Natural killer cell (primary cell): ENCODE measurements at places on chromosomes 3 and 15. TPM values are rescaled to one million over a fixed set of nuclear protein-coding genes. Genes with fewer than 3 reads are reported as not detected.

- no peak for DNase-seq
Measured at GRCh38 chr3:183281126-183281797, 28.2 kb downstream of the B3GNT5 start.

Gene ANKRD63
- total RNA-seq, result not detected

Gene GXYLT2
- total RNA-seq, result not detected

DNA sequence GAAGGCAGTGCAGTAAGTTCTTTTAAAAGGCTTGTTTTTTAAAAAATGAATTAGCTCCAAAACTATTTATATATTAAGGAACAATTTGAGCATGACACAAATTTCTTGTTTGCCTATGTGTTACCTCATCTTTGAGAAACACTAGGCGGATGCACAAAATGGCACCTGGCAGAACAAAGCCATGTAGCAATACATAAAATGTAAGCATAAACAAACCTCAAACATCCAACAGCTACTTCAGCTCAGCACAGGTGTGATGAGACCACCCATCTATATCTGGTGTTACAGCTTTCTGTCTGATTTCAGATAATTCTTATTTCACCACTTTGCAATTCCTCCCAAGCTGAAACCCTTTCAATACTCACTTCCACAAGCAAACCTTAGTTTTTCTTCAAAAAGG lies 221.2 kb upstream of the CNTN6 start:
- DNase-seq, result no peak

DNA sequence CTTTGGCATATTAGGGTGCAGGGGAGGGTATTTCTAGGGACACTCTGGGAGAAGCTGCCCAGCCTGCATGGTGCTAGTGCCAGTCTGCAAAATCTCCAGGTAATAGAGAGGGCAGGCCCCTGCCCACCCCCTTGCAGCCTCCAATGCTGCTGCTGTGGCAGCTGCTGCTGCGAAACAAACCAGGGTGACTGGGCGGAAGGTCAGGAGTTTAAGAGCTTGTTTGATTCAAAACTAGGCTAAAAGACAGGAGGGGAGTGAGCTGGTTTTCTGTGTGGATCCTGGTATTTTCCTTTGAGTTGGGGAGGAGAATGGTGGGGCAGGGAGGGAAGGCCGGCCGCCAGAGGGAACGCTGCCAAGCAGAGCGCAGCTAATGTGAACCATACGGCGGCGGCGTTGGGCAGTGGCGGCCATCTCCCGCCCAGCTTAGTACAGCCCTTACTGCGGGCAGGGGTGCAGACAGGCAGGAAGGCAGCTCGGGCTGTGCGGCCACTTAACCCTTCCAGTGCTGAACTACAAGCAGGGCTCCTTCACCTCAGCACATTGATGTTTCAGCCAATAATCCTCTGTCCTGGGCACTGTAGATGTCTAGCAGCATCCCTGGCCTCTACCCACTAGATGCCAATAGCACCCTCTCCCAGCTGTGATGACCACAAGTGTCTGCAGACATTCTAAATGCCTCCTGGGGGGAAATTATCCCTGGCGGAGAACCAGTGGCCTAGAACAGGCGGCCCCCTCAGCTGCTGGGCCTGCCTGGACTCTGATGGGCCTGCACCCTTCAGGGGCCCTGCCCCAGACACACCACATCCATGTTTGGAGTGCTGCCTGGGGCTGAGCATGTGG lies 125.7 kb downstream of the EEFSEC start:
- DNase-seq, result no peak

Gene HHATL
- not detected for total RNA-seq

Gene TAGLN3
- total RNA-seq, result not detected

GRCh38 chr15:31341071-31341470 lies 14.4 kb downstream of the KLF13 start:
- no peak for DNase-seq

Gene FETUB
- total RNA-seq, result not detected

GRCh38 chr15:38846346-38846745 lies 281.7 kb upstream of the RASGRP1 start:
- DNase-seq, result no peak

Gene LRRC2
- not detected for total RNA-seq

Gene FANCI
- 22.7 TPM for total RNA-seq

DNA sequence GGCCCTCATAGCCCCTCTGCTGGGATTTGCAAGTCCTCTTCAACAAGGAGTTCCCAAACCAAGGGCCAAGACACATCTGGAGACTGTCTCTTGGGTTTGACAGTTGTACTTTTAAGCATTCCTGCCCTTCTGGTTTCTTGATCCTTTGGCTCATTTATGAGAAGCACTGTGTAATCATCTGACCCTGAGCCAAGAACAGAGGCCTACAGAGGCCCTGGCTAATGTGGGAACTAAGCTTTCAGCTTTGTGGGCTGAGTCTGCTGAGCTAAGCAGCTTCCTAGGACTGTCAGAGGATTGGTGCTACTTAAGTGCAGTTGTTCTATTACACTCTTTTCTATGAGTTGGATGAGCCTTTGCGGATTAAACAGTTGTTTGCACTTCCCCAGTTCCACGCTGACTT lies 178.3 kb downstream of the KBTBD8 start:
- DNase-seq, result no peak

- DNase-seq, result no peak
Measured at GRCh38 chr15:62244762-62245161, 79.7 kb upstream of the C2CD4B start.

DNA sequence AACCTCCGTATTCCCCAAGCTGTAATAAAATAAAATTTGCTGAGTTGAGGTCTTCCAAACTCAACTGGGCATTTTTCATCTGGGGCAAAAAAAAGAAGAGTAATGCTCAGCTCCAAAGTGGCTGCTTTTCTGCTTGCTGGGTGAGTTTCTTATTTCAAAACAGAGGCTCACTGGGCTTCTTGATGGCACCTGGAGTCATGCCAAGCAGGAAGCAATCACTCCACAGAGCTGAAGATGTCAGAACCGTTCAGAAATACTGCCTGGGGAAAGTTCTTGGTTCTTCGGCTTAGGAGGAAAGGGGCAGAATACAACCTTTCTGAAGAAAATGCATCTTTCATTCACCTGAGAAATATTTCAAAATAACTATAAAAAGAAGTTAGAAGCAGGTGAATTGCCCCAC lies 4.1 kb downstream of the CCR9 start:
- DNase-seq, result no peak

GRCh38 chr3:193772422-193772763 lies 179.4 kb downstream of the OPA1 start:
- DNase-seq, result no peak

- DNase-seq, result no peak
Measured at GRCh38 chr3:126558336-126559071, at the start of gene C3orf22. Gene C3orf22, minus strand, starts transcription at chr3:126558932. Its CDS starts 5,542 bp downstream, at chr3:126553390.

Gene RPN1
- total RNA-seq, result 90.5 TPM

Gene GOLGA6L10
- total RNA-seq, result 1.2 TPM

Gene NOX5
- 0.20 TPM for total RNA-seq

Gene SKOR1
- 2.9 TPM for total RNA-seq

Gene CIDEC
- total RNA-seq, result not detected

- no peak for DNase-seq
Measured at GRCh38 chr3:72889310-72890165, 1.7 kb downstream of the GXYLT2 start.

Gene P2RY1
- 1.0 TPM for total RNA-seq

GRCh38 chr15:75030424-75030823 lies 7.0 kb downstream of the PPCDC start:
- DNase-seq, result no peak

GRCh38 chr3:194245975-194246561 lies 105.1 kb downstream of the CPN2 start:
- no peak for DNase-seq

Gene ITIH1
- not detected for total RNA-seq

- peak; percentile 71 for DNase-seq
Measured at GRCh38 chr15:31197497-31198414, 96.2 kb upstream of the TRPM1 start.

Gene ANKUB1
- total RNA-seq, result not detected

Gene PSTPIP1
- total RNA-seq, result 316 TPM

DNA sequence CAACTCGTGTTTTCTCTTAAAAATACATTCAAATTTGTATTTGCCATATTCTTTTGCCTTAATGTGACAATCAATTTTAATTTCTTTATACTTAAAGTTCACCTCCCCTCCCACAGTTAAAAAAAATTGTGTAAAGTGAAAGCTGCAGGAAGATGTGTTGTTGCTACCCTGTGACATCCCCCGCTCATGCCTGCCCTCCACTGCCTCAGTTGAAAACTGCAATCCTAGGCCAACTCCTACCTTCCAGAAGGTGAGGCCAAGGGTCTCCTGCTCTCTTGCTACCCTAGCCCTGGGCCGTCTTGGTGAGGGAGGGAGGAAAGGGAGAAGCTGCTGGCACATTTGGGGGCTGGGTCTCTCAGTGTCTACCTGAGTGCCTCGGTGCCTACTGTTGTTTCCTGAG lies 57.0 kb upstream of the CMTM7 start:
- DNase-seq, result no peak

Gene C15orf40
- total RNA-seq, result 15.1 TPM

Gene UBP1
- total RNA-seq, result 76.7 TPM

Gene RTP3
- total RNA-seq, result not detected

DNA sequence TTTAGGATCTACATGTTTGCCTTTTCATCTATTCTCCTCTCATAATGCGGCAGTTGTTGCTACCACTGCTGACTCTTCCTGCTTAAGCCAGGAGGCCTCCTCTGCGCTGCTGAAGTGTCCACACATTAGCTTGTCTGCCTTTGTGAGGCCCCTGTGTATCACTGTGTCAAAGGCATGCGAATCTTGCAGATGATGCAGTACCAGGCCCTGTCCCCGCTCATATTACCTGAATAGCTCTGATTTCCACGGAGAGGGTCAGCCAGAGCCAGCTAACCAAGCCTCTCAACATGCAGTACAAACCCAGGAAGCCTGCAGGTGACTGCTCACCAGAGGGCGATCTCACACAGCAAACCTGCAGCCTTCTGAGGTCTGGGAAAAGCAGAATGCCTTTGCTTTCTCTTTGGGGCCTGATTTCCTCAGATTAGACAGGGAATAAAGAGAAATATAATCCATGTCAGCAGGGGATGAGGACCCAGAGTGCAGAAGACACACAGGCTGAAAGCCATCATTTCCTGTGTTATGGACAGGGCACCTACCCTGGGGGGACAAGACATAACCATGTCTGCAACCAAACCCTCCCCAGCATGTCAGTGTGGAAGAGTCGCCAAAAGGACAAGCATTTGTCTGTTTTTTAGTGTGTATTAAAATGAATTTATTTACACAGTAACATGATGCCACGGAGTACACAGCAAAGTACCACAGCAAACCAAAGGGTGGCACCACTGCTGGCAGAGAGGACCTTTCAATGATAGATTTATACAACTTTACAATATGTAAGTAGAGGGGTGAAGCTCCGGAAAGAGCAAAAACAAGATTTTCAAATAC lies 36.8 kb upstream of the TSPAN3 start:
- DNase-seq, result peak; percentile 57

GRCh38 chr3:193029800-193030199 lies 112.1 kb upstream of the MB21D2 start:
- DNase-seq, result no peak

GRCh38 chr15:65069779-65070546 lies 2.2 kb upstream of the RASL12 start:
- DNase-seq, result no peak

DNA sequence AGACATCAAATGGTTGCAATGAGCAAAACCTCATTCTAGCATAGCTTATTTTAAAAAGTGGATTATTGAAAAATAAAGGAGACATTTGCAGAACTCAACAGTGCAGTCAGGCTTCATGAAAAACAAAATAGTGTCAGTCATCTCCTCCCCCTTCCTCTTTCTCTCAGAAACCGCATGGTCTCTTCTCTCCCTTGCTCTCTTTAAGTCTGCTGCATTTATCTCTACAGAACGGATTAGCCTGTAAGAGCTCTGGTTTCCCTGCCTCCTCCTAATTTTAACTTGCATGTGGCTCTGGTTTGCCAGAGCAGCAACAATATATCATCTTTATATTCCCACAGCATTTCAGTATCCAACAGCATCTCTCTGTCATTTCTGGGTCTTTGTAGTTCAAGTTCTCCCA lies 609.0 kb downstream of the MECOM start:
- no peak for DNase-seq

DNA sequence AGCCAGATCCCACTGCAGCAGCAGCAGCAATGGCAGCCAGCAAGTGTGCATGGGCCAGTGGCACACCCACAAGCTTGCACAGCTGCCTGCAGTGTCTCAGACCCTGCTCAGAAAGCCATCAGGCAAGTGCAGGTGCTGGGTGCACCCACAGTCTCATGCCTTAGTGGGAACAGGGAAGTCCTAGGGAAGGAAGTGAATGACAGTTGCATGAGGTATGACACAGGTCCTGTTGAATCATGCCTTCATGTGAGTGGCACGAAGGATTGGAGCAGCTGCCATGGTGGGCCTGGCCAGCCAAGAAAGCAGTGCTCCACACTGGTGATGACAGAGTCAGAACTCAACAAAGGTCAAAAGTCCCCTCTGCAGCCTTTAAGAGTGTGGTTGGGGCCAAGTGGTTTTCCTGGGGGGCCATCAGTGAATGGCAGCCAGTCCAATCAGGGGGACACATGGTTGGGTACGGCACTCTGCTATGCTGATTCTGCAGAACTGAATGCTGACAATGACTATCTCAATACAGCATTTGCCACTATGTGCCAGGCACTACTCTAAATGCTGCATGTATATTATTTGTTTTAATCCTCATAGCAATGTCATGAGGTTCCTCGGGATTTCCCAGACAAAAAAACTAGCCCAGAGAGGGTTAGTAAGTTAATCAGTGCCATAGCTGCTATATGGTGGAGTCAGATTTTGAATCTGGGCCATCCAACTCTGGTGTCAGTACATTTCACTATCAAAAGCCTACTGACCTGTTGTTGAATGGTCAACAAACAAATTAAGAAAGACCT lies 94.3 kb downstream of the AQP9 start:
- DNase-seq, result no peak

Gene RTP1
- total RNA-seq, result not detected

- peak; percentile 36 for DNase-seq
Measured at GRCh38 chr3:23035927-23036640, 167.0 kb upstream of the UBE2E2 start.

Gene ULK3
- total RNA-seq, result 54.8 TPM

DNA sequence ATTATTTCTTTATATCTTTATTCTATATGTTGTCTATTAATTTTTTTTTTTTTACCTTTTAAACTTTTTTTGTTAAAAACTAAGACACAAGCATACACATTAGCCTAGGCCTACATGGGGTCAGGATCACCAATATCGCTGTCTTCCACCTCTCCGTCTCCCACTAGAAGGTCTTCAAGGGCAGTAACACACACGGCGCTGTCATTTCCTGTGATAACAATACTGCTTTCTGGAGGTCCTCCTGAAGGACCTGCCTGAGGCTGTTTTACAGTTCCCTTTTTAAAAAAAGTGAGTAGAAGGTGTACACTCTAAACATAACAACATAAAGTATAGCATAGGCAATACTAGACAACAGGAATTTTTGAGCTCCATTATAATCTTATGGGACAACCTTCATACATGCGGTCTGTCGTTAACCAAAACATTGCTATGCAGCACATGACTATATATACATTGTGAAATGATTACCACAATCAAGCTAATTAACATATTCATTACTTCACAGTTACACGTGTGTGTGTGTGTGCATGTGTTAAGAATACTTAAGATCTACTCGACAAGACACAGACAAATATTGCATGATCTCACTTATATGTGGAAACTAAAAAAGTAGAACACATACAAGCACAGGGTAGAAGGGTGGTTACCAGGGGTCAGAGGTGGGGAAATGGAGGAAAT lies 20.8 kb downstream of the RAB6B start:
- no peak for DNase-seq
